Stimulated activated CD8-positive, alpha-beta memory T cell treated with anti-CD3 and anti-CD28 coated beads, Interleukin-7, amount 100 ng/mL, for 48 hours (primary cell): ENCODE measurements at places on chromosomes 5 and 9.

DNA sequence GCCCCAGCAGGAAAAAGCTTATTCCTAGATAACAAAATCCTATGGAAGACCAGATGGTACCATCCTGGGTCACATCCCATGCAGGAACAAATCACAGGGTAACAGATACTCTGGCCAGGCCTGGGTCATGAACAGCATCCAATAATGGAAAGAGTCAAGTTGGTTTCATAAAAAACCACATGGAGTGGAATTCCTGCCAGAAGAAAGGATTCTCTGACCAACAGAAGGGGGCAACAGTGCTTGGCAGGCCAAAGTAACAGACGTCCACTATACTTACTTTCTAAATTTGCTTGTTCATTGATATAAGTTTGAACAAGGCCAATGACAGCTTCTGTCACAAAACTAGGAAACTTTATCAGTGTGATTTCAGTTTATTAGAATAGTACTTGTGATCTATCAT is 273.5 kb downstream of the ARRDC3 start:
- DNase-seq = no peak

DNA sequence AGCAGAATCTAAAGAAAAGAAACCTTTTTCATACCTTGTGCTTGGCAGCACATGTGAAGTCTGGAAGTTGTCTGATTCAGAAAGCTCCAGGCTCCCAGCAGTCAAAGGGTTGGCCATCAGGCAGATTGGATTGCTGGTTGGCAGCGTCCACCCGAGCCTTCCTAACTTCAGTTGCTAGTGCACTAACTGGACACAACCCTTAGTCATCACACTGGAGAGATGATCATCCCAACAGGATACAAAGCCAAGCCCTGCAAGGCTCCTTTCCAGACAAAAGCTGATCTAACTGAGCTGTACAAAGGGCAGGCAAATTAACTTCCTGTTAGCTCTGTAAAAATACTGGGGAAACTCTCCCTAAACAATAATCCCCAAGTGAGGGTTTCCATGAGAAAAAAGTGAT is 185.6 kb downstream of the SNX18 start:
- no peak for DNase-seq

DNA sequence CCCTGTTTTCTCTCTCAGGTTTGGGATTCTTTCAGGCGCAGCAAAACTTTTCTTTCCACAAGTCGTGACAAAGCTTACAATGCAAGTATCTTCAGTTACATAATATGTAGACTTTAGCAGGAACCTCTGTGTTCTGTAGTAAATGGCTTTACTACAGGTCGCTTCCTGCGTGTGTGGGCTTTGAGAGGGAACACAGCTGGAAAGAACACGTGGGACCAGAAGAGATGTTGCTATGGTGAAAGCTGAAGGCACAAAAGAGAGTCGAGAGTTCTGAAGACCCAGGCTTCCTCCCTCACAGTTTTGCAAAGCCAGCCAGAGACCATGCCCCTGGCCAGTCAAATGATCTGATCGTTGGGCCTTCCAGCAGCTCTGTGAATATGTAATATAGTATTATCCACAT is 4.0 kb downstream of the ANKRD55 start:
- DNase-seq = no peak

- no peak for DNase-seq
Measured at GRCh38 chr5:73764586-73764985, 138.6 kb downstream of the ARHGEF28 start.

- DNase-seq = peak; percentile 85
Measured at GRCh38 chr5:43008363-43009153, 31.6 kb downstream of the ANXA2R start.
